ENCODE measurements at places on chromosomes 4 and X. TPM values are rescaled to one million over a fixed set of nuclear protein-coding genes. Genes with fewer than 3 reads are reported as not detected.

- DNase-seq = no peak
Measured at GRCh38 chrX:76172325-76172893, 453 bp upstream of the PBDC1 start.

NOP14 gene
- polyA plus RNA-seq = 31.9 TPM

TMPRSS11F gene
- polyA plus RNA-seq = not detected

ATP1B4 gene
- not detected for polyA plus RNA-seq

- DNase-seq = no peak
Measured at GRCh38 chr4:86247320-86247719, 112.5 kb downstream of the MAPK10 start.

GRCh38 chrX:23898412-23898959, 9.3 kb downstream of the APOO start:
- no peak for DNase-seq

GRCh38 chr4:173477016-173477415, 53.0 kb downstream of the HAND2 start:
- no peak for DNase-seq

DNA sequence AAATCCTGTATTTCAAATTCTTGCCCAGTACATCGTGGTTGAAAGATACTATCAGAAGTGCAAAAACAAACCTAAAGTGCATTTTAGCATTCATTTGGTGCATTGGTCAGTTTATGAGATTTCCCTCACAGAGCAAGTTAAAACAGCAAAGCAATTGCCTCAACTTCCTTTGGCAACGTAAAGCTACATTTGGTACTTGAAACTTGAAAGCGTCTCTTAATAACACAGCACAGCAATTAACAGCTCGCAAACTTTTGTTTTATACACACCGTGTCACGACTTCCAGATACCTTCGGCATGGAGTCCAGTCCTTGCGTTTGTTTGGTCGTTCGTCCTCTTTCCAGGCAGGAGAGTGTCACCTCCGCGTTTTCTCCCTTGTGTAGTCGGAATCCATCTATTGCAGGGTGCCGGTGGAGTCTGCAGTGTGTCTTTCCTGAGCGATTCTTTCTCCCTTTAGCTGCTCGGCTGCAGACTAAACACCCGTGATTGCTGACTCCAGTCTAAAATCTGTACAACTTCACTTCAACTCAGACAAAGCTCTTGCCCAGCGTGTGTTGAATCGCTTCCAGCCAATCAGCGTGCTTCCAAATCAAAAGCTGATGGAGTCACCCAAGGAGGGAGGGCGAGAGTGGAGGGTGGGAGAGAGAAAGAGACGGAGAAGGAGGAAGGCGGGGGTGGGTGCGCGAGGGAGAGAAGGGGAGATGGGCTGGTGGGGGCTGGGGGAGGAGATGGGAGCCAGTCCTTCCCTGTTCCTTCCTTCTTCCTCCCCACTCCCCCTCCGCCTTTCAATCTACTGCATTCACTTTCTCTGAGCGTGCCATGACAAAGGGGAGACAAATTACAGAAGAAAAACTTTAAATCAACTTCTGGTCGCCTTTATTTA, at the start of gene PCDH18:
TSS of gene PCDH18 (minus strand) at position 509 of the 883 bp plus-strand sequence. CDS start at position 103, 406 bp downstream.
- peak; percentile 98 for DNase-seq

- no peak for DNase-seq
Measured at GRCh38 chrX:19683358-19683757, 168.1 kb upstream of the MAP3K15 start.

SSX2B gene
- 0.09 TPM for polyA plus RNA-seq

NPY1R gene
- polyA plus RNA-seq = 21.7 TPM

SPANXN4 gene
- polyA plus RNA-seq = not detected

DNA sequence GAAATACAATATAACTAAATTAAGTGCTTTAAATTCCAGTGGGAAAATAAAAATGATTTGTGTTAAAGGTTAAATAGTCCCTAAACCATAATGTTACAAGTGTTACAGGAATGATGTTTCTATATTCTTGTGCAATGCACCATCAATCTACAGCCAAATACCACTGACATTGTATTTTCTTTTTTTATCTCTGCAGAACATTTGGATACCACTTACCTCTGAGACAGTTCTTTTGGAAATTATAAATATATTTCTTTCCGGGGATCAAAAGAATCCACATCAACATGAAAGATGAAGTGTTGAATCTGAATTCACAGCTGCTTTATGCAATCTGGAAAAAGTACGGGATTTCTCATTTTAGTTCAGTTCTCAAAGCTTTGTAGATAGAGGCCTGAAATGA, 518.3 kb upstream of the AGA start:
- DNase-seq = no peak

DNA sequence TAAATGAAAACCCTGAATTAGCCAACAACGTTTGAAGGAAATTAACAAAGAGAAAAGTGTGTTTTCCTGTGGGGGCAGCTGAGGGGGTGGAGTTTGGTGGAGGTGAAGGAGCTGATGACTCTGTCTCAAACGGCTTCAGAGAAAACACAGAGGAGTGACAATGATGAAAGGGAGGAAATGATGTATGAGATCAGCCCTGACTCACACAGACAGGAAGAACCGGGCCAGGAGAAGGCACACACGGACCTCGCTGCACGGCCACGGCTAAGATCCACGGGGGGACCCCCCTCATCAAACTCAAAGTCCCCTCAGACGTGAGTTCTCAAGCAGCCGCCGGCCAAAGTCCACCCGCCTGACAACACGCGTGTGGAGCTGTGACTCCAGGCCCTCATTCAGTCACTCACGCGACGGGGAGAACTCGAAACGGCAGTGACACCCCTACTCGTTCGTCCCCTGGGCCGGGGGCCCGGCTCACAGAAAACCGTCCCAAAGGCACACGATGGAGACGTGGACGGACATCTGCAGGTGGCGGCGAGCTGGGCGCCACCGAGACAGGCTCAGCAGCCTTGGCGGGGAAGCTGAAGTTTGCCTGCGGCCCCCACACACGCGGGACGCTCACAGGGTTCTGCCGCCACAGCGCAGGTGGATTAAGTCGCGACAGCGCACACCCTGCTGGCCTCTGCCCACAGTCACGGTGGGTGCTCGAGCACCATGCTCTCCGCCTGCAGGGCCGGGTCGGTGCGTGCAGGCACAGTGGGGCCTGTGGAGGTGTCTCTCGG, 28.8 kb downstream of the PPP2R3B start:
- DNase-seq = no peak

PDCL2 gene
- not detected for polyA plus RNA-seq

CFP gene
- polyA plus RNA-seq = 1.2 TPM

MID1 gene
- polyA plus RNA-seq = 28.8 TPM

GRCh38 chr4:141501931-141502330, 134.5 kb upstream of the IL15 start:
- DNase-seq = no peak

All from left renal cortex interstitium (tissue), 4 donors.